ENCODE measurements at places on chromosomes 6 and 20. TPM values are rescaled to one million over a fixed set of nuclear protein-coding genes. Genes with fewer than 3 reads are reported as not detected.

Gene TFAP2B
- total RNA-seq = not detected

Gene TRIM10
- not detected for total RNA-seq

Gene HLA-DMB
- total RNA-seq = 3.6 TPM

Gene SCAND1
- 38.2 TPM for total RNA-seq

Gene LAMP5
- not detected for total RNA-seq

Gene SLC17A4
- not detected for total RNA-seq

Gene RAB32
- total RNA-seq = 1.5 TPM

Gene SASH1
- total RNA-seq = 3.5 TPM

Gene PSMG4
- total RNA-seq = 29.1 TPM

Gene TULP4
- total RNA-seq = 20.8 TPM

Gene SRSF12
- total RNA-seq = 0.23 TPM

Gene MEI4
- total RNA-seq = not detected

Gene NKX2-2
- not detected for total RNA-seq

Gene CST5
- total RNA-seq = not detected

Gene DLL1
- 2.3 TPM for total RNA-seq

Gene HLA-DQA1
- 2.2 TPM for total RNA-seq
